ENCODE measurements at places on chromosomes 7 and 10. TPM values are rescaled to one million over a fixed set of nuclear protein-coding genes. Genes with fewer than 3 reads are reported as not detected.
A peak's percentile ranks its signal among the peaks of the same experiment; 100 is the strongest.

- no peak for DNase-seq
These were observed 515 bp downstream of the RALA start for GRCh38 chr7:39623732-39624441.

DNA sequence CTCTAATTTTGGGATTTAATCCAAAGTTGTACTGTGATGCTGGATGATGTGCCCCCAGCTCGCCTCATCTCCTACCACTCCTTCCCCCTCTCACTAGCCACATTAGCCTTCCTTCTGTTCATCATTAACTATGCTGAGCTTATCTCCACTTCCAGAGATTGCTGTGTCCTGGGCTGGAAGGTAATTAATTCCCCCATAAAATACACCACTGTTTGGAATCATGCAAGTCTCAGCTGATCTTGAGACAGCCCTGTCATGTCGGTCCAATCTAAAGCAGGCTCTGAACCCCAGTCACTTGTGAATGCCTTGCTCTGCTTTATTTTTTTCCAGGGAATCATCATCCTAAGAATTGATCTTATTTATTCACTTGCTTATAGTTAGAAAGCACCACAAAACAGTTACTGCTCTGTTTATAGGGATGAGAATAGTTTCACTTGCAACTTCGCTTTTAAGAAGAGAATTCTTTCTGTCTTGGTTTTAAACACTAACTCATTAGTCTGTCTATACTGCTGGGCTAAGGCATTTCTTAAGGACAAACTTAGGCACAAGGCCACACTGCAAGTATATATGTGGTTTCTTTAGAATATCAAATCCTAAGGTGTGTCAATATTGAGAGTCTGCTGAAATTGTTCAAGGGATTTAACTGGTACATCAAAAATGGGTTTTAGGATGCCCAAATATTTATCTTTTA is 341.1 kb upstream of the SEMA3A start:
- DNase-seq = no peak

DNA sequence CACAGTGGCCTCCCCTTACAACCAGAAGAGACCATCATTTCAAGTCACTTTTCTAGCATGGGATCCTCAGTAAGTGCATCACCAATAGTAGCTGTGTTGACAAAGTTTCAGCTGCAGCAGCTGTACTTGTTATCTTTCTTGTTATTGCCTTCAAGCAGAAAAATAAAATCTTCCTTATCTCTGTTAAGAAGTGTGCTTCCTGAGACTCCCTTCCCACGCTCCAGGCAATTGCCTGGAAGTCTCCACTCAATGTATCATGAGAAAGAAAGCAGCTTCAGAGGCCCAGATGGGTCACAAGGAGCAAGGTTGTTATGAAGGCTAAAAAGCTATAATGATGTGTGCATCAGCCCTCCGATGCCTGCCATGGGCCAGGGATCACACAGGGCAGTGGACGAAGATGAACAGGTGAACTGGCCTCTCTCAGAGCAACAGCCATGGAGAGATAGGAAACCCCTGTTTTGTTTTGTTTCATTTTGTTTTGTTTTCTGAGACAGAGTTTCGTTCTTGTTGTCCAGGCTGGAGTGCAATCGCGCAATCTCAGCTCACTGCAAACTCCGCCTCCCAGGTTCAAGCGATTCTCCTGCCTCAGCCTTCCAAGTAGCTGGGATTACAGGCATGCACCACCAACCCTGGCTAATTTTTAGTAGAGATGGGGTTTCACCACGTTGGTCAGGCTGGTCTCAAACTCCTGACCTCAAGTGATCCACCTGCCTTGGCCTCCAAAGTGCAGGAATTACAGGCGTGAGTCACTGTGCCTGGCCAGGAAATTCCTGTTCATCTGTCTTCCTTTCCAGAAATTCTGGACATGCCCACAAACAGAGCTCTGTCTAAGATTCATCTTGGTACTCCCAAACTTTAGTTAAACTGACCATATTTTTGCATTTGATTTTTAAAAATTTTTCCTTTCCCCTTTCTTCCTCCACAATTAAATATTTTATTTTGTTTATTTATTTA is 340.5 kb downstream of the TNS3 start:
- no peak for DNase-seq

GRCh38 chr7:30755384-30756154 is 3.6 kb downstream of the INMT start:
- DNase-seq = no peak

Gene NAPEPLD
- 4.9 TPM for polyA plus RNA-seq

DNA sequence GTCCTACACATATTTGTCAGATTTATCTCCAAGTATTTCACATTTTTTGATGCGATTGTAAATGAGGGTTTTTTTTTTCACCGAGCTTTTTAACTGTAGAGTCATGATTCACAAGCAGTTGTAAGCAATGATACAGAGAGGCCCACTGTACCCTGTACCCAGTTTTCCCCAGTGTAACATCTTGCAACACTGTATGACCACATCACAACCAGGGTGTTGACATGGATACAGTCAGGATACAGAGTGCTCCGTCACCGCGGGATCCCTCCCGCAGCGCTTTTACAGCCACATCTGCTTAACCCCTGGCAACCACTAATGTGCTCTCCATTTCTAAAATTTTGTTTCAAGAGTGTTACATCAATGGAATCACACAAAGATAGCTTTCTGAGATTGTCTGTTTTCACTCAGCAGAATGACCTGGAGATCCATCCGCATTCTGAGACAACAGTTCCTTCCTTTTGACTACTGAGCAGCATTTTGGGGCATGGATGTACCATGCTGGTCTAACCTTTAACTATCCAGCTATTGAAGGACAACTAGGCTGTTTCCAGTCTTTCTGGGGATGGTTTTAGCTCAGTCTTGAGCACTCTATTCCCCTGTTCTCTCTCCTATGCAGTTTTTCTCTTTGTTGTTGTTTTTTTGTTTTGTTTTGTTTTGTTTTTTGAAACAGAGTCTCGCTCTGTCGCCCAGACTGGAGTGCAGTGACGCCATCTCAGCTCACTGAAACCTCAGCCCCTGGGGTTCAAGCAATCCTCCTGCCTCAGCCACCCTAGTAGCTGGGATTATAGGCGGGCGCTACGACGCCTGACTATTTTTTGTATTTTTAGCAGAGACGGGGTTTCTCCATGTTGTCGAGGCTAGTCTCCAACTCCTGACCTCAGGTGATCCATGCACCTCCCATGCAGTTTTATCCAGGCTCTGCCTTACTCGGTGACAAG is 25.9 kb downstream of the GPRIN2 start:
- peak; percentile 97 for DNase-seq

GRCh38 chr10:59817773-59818172 is 64.5 kb upstream of the MRLN start:
- no peak for DNase-seq

DNA sequence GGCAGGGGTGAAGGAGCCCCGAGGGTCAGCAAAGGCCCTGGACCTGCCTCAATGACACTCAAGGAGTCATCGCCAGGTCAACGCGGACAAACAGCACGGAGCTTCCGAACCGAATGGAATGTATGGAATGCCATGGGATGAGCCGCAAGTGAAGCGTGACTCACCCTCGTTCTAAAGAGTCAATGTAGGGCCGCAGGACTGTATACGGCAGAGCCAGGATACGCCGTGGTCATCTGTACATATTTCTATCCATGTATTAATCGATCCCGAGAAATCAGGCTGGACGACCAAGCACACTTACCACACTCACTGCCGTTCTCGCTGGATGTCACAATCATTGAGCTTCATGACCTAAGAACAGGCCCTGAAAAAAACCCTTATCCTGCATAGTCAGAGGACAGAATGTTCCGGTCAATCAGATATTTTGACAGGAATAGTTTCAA is 4.3 kb downstream of the SNX8 start:
- no peak for DNase-seq

GRCh38 chr7:140223515-140224221 is 46.9 kb upstream of the KDM7A start:
- no peak for DNase-seq

DNA sequence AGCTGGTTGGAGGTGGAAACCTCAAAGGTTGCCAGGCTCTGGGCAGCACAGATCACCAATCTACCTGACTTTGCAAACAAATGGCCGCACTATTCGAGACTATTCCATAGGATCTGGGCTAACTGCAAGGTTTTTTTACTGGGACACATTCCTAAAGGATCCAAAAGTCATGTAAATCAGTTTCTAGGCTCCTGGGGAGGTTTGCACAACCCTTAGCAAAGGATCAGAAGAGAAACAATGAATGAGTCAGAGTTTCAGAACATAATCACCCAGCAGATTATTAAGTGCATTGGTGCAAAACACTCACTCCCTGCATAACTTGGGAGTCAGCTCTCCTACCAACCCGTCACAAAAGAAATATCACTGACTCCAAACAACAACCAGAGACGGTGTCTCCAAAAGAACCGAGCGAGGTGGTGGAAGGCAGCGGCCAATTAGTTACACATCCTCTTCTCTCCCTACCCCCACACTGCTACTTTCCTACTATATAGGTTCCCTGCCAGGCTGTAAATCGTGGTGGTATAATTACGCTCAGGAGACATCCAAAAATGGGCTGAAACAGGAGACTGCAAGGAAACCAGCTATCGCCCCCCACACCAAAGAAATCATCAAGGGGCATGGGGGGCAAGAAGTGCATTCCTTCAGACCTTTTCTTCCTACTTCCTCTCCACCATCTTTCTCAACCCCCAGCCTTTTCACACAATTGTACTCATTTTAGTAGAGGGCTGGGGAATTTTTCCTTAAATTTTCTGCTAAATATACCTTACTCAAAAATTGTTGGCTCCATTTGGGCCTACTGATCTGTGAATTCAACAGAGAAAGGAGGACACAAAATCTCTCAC is 3.2 kb downstream of the UBE2H start:
- DNase-seq = peak; percentile 29

Gene GIMAP7
- polyA plus RNA-seq = not detected

DNA sequence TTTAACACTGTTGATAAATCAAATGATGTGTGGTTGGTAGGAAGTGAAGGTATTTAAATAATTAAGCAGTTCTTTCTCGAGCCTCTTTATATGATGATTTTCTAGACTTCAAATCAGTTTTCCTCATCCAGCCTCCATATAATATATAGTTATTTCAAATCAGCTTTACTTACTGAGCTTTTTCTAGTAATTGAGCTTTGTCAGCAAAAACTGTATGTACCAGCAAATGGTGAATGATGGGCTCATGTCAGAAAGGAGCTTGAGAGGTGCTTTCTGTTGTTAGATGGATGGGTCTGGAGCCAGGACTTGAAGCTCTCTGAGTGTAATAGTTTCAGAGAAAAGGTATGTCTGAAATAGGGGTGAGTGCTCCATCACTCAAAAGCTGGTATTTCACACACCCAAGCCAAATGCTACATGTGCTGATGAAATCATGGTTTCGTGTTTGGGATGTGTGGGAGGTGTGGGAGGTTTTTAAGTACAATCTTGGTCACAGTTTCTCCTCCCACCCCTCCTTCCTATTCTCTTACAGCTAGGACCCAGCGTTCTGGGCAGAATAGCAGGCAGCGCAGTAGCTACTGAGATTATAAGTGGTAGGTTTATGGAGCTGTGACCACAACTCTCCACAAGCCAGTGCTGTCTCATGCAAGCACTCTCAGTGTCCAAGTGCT is 55.8 kb downstream of the LRMDA start:
- DNase-seq = no peak

DNA sequence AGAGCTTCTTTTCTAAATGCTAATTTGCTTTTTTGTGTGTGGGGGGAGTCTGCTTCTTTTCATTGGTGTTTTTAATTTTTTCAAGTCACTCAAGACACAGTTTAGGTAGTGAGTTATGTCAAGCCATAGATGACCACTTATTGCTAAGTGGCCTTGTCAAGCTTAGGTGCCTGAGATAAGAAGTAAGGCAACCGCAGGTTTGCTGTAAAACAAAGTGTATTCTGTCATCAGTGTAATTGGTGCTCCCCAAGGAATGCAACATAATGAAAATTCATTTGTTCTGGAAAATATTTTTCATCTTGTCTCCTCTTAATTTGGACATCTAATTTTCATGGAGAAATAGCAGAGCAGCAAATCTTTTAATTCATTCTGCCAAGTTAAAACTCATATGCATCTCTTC is 249.6 kb downstream of the EXOC4 start:
- DNase-seq = no peak

DNA sequence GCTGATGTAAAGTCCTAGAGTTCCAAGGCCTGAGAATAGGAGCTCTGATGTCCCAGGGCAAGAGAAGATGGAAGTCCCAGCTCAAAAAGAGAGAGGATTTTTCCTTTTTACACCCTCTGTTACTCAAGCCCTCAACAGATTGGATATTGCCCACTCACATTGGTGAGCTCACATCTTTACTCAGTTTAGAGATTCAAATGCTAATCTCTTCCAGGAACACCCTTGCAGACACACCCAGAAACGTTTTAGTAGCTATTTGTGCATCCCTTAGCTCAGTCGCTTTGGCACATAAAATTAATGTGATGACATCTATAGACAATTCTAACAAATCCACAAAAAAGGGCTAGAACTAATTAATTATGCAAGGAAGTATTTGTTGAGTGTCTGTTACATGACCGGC is 27.1 kb downstream of the ARMC3 start:
- no peak for DNase-seq

DNA sequence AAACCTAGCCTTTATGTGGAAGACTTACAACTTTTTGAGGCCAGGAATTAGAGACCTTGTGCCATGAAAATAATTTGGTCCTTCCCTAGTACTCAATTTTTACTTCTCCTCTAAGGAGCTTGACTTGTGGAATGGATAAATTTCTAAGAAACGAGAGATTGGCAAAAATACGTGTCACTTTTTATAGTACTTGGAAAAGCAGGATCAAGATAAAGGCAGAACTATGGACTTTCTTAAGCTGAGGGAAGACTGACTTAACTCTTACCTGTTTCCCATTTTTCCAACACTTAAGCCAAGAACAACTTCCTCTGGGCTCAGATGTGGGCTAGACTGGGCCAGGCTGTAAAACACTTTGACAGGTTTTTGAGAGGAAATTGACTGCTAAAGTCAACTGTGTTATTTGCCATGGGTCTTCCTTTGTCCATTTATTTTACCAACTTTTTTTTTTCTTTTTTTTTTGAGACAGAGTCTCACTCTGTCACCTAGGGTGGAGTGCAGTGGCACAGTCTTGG is 2.0 kb upstream of the WBP1L start:
- no peak for DNase-seq

GRCh38 chr7:112204499-112205342 is 1.5 kb downstream of the DOCK4 start:
- no peak for DNase-seq

DNA sequence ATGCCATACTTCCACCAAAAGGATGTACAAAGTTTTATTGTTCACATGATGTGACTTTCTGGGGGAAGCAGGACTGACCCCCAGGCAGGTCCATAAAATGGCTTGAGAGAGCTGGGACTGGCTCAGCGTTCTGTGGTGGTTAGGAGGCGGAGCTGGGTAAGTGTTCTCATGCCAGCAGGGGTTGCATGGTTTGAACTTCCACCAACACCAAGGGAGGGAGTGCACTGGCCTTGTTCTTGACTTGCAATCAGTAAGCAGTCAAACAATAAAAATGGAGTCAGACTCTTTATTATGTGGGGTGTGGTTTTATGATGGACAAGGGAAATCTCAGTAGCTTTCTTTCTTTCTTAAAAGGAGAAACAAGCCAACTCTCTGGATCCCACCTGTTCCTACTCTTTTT is 95.4 kb upstream of the PRR15 start:
- no peak for DNase-seq

DNA sequence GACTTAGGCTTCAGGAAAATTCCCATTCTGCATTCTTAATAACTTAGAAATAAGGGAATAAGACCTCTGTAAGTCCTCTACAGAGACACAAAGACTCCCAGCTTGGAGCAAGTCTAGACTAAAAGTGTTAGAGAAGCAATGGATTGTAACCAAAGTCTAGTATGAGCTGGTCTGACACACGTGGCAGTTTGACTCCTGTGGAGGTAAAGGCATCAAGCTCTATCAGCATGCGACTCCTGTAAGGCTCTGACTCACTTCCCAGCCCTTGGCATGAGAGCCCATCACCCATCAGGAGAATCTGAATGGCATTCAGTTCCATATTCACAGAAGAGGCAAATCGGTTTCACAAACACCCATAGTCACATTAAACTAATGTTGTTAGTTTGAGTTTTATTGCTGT is 4.4 kb upstream of the VSTM4 start:
- no peak for DNase-seq

Gene BTBD16
- not detected for polyA plus RNA-seq

Measured in BJ (cell line).